Stimulated activated CD8-positive, alpha-beta memory T cell treated with anti-CD3 and anti-CD28 coated beads, Interleukin-4, amount 100 ng/mL, for 4 hours (primary cell): ENCODE measurements at places on chromosomes 5 and 9.

DNA sequence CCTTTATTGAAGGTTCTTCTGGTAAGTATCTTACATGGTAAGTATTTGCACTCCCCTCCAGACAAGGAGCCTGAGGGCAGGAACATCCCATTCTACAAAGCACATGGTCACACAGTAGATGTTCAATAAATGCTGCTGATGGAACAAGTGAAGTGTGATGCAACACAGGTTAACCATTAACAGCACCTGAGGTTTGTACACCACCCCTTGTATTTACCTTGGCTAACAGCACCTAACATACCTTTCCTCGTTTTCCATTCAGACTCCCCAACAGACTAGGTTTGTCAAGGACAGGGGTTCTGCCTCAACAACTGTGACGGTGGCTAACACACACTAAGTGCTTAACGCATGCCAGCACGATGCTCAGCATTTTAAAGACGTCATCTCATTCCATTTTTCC is 213.6 kb downstream of the MAPKAP1 start:
- no peak for DNase-seq

DNA sequence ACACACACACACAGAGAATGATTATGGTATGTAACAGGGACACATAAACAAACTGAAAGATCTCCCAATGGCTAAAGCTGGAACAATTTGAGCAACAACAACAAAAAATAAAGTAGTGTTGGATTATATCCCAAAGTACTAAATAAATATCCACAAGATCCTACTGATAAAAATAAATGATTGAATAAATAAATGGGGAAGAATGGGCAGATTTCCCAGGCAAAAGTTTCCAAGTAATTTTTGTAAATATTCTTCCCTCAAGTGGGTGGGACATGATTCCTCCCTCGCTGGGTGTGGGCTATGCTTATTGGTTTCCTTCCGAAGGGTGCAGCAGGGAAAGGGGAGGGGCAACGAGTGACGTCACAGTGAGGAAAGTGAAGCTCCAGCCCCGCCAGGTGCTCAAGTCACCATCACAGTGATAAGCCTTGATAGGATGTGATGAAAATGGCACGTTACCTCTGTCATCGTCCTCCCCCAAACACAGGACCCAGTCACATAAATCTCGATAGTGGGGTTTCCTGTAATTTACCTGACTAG is 295.3 kb downstream of the DRD1 start:
- DNase-seq: no peak

GRCh38 chr5:89728750-89729149 is 680.8 kb downstream of the CETN3 start:
- DNase-seq: no peak

DNA sequence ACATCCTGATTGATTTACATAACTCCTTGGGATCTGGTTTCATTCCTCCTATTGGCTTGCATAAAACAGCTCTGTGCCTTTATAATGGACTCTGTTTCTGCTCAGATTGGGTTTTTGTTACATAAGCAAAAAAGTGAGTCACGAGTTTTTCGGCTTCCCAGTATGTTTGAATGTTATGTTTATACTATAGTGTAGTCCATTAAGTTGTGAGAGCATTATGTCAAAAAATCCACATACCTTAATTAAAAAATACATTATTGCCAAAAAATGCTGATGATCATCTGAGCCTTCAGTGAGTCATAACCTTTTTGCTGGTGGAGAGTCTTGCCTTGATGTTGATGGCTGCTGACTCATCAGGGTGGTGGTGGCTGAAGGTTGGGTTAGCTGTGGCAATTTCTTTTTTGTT is 144.6 kb downstream of the CCDC171 start:
- DNase-seq: no peak

- DNase-seq: peak; percentile 80
These were observed at the start of gene CTNNAL1 for GRCh38 chr9:109012876-109013678. CTNNAL1 (minus strand) TSS chr9:109013499; CDS start chr9:109013442, 57 bp downstream.

- no peak for DNase-seq
These were observed 83.4 kb downstream of the LPAR1 start for GRCh38 chr9:110954822-110955291.

- DNase-seq: no peak
These were observed 551.1 kb downstream of the PSAT1 start for GRCh38 chr9:78848061-78848460.

DNA sequence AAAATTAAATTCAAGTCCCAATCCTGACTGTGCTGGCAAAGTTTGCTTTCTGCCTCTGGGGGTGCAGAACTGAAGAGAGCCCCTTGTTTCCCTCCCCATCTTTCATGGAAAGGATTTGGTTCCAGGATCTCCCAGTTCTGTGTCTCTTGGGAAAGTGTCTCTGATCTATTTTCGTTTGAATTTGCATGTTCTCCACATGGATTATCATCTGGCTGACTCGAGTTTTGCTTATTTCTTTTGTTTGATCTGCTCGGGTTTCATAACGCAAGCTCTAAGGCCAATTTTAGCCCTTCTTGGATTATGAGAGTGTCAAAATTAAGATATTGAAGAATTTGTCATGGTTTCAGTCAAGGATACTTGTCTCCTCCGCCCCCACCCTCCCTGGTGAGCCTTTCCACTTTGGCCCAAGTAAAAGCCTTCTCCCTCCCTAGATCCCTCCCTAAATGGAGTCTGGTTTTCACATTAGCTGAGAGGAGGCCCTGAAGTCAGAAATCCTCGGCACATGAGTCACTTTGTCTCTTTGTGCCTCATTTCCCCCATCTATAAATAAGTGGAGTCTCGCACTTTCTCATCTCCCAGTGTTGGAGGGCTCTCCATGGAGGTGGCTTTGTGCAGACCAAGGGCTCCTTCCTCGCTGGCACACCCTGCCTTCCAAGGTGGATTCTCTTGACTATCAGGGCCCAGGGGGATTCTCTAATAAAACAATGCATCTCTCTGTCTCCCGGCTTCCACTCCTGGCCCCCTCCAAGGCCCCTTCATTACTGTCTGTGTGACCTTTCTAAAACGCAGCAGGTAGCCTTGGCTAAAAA is 17.3 kb downstream of the ADRB2 start:
- no peak for DNase-seq

DNA sequence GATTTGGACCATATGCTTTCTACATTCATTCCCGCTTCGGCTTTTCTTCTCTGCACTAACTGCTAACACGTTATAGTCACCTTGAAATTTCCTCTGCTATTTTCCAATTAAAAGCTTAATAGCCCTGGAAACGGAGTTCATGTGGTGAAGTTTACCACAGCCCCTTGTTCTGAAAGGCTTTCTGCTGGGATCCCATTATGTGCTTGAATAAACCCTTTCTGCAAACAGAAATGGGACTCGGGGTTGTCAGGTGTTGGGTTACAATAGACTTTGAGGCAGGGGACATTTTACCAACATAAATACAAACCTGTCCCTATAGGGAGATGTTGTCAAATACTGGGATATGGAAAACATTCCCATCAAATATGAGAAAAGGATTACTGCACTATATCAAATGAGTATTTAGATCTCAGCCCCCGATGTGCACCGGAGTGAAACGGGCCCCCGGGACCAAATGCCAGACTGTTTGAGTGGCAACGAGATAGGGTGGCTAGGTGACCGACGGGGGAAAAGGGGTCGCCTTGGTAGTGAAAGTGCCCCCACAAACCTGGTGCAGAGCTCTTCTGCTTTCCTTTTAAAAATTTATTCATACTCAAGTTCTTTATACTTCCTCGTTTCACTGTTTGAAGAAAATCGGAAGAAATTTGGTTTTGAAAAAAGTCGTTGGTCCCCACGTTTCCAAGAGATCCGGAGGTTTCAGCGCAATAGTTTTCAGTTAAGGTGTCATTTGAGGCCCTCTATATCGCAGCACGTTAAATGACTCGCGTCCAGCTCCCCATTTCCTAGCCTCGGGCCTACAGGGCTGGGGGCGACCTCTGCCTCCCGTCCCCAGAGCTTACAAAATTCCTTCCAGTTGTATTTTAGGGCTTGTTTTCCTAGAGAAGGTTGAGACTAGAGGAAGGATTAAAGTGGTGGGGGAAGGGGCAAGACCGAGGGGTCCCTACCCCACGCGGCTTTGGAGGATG is 2.1 kb upstream of the DMRT3 start:
- no peak for DNase-seq

DNA sequence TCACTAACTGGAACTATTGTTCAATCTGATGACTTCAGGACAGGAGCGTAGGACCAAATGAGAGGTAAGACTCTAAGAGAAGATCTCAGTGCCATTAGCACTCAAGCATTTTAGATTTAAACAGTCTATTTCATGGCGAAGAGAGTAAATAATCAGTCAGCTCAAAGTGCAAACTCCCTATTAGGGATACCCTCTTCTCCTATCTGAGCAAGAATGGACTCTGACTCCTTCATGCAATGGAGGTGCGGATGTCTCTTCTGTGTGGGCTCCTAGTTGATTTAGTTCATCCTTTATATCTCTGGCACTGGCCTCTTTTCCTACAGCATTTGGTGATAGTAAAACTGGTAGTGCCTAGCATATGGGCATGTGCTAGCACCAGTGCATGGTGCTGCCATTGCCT is 144.6 kb downstream of the SMC2 start:
- DNase-seq: no peak

DNA sequence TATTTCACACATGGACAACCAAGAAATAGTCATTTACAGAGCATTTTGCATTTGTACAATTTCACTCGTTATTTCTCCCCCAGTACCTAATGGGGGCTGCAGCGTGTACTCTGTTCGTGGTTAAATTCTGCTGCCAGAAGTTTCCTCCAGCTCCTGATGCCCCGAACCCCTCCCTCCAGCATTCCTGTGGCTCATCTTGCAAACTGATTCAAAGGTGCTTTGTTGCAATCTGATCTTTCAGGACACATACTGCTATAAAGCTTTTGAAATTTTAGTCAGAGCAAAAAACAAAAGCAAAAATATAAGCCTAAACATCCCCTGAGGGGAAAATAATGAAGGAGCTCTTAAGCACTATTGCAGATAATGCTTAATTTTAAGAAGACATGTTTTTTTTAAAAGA is 27.7 kb downstream of the UBLCP1 start:
- DNase-seq: no peak

- no peak for DNase-seq
These were observed 454.4 kb downstream of the NR2F1-AS1 start for GRCh38 chr5:93126634-93127033.

DNA sequence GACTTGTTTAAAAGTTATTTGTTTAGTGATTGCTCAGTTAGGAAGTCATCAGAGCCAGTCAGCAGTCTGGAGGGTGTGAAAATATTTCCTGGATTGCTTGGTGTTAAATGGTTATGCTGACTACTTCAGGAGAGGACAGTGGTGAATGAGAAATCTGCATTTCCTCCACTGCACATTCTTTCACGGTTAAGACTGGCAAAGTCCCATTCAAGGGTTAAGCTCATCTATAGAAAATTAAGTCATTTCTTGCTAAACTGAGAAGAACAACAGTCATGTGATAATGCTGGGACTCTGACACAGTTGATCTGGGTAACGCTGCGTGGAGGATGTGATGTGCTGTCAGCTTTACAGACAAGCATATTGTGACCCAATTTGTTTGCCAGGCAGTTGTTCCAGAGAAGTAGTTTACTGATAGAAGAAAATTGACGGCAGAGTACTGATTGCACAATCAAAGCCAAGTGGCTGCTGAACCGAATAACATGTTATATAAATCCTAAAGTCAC is 80.4 kb downstream of the GRAMD2B start:
- no peak for DNase-seq

- no peak for DNase-seq
These were observed 10.8 kb upstream of the FER start for GRCh38 chr5:108736855-108737254.

DNA sequence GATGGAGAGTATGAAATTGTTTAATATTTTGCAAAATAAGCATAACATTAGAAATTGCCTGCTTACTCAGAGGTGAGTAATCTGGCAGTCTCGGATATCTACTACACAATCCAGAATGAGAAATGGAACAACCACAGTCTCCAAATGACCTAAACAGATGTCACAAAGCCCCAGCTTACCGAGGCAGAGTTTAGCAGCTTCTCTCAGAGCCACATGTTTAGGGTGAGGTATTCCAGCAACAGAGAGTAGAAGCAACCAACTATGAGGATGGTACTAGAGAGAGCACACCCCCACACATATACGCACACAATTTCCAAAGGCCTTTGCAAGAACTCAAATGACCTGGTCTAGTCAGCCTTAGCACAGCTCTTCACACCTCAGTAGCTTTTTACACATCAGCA is 122.7 kb upstream of the LPAR1 start:
- no peak for DNase-seq

- no peak for DNase-seq
These were observed 281.4 kb downstream of the CWC27 start for GRCh38 chr5:65050140-65050539.

GRCh38 chr5:173785400-173785799 is 102.7 kb upstream of the CPEB4 start:
- DNase-seq: no peak

- no peak for DNase-seq
These were observed 31.1 kb downstream of the SLC35A4 start for GRCh38 chr5:140595538-140596300.

DNA sequence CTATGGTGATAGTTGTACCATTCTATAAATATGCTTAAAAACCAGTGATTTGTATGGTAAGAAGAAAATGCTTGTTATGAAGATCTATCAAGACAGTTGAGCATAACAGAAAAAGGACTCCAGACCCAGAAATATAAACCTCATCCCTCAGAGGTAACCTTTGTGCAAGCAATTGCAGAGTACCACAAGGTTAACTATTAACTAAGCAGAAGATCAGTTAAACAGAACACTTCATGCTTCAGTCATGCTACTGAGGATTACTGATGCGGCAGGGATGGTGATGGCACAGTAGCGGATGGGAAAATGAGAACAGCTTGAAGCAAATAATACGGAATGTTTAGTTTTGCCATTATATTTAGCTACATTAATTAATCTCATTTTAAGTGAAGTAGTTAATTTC is 45.5 kb downstream of the IARS1 start:
- DNase-seq: no peak

DNA sequence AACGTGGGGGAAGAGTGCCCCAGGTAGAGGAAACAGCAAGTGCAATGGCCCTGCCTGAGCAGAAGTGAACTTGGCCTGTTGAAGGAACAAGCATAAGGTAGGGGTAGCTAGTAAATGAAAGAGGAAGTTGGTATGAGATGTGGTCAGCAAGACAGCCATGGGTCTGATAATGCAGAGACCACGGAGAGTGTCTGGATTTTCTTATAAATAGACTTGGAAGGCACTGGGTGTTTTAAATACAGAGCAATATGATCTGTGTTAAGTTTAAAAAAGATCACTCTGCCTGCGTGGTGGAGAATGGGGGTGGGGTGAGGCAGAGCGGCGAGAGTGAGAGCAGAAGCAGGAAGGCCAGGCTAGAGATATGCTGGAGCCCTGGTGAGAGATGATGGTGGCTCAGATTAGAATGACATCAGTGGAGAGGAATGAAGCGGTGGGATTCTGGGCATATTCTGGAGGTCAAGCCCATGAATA is 4.2 kb downstream of the ADAM19 start:
- DNase-seq: no peak
